ENCODE measurements at places on chromosomes 7 and 10.
A peak's percentile ranks its signal among the peaks of the same experiment; 100 is the strongest.

DNA sequence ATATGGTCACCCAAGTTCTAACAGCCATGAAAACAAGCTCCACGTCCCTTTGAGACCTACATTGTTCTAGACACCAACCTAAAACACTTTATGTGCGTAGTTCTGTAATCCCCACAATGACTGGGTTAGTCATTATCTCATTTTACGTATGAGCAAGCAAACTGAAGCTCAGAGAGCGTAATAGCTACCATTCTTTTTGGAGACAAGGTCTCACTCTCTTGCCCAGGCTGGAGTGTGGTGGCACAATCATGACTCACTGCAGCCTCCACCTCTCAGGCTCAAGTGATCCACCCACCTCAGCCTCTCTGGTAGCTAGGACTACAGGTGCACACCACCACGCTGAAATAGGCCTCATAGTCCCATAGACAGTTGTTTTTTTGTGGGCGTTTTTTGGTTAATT lies 10.5 kb downstream of the DAGLB start:
- DNase-seq = no peak

DNA sequence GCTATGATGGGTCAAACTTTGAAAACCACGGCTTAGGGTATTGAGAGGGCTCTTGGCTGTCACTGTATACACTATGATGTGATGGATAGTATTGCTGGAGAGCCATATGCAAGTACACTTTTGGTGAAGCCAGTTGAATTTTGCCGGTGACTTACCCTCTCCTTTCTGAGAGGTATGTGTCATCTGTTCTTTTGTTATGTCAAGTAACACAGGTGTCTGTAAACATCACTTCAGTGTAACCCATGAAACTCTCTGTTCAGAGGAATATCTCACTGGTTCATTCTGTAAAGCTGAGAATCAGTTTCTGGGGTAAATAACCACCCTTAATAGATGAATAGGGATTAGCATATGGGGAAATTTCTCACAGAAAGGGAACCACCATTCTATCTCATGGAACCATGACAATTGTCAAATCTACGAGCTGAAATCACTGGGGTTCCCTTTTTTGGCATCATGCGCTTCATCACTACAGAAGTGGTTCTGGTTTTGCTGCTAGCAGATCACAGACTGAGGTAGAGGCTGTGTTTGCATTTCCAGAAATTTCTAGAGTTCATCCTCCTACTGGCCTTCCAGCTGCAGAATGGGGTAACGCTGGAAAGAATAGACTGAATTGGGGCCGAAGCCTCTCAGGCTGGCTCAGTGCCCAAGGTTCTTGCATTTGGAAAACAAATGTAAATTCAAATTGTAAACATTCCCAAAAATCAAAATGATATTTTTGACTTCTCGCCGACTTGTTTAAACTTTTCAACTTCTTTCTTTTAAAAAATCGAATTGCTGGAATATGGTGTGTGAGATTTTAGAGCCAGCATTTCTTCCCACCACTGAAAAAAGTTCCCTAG lies 83.3 kb upstream of the CREB5 start:
- no peak for DNase-seq

GRCh38 chr7:142454862-142455261 lies 197.0 kb upstream of the PRSS58 start:
- DNase-seq = no peak

- DNase-seq = no peak
These were observed 16.2 kb downstream of the CHST3 start for GRCh38 chr10:71980181-71981014.

DNA sequence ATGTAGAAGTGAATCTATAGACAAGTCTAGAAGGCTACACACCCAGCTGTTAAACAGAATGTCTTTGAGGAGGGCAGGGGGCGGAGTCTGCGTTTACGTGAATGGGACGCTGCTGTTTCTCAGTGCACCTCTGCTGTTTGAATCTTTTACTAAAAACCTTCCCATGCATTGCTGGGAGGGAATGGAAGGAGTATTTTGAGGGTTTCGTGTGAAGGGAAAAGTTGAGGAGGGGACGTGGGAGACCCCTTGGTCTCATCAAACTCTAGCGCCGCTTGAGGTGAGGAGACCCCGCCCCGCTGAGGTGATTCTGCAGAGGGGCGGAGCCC lies 492 bp upstream of the VCL start:
- DNase-seq = no peak

DNA sequence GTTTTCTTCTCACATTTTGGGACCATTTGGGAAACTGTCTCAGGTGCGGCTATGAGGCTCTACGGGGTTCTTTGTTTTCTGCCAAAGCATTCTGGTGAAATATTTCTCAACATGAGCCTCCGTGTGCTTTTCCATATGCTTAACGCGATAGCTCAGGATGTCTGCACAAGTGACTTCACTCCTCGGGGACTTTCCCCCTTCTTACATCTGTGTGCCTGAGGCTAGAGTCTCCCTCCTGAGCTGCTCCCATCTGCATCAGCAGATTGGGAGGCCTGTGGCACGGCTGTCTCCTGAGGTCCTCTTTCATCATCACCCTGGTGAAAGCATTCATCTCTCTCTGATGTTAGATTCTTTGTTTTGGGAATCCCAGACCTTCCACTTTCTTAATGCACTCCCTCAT lies 1190.9 kb downstream of the TYW1 start:
- DNase-seq = peak; percentile 37

- no peak for DNase-seq
These were observed 34.9 kb upstream of the CNPY1 start for GRCh38 chr7:155581107-155581830.

GRCh38 chr7:50307368-50308032 lies 3.0 kb downstream of the IKZF1 start:
- DNase-seq = no peak

- DNase-seq = no peak
These were observed 95.5 kb upstream of the KCNIP2 start for GRCh38 chr10:101939008-101939648.
